PC-3 (cell line): ENCODE measurements at places on chromosomes 12 and 14. TPM values are rescaled to one million over a fixed set of nuclear protein-coding genes. Genes with fewer than 3 reads are reported as not detected.

- peak; percentile 98 for DNase-seq
- H3K4me1 ChIP-seq = peaks cover 42% of the 10 kb centered on the region
- peak overlapping the region; percentile 42 for H3K4me3 ChIP-seq
- H3K27ac ChIP-seq = peak overlapping the region; percentile 95
Observed at GRCh38 chr12:51371295-51371953, 19.8 kb downstream of the GALNT6 start.

GRCh38 chr14:99125113-99125512 is 146.9 kb downstream of the BCL11B start:
- no peak for DNase-seq
- no peak overlapping the region for H3K4me3 ChIP-seq
- no peak overlapping the region for H3K27ac ChIP-seq
- H3K27me3 ChIP-seq = peaks cover 51% of the 10 kb centered on the region

Gene EIF5
- 198 and 216 TPM in 2 replicates for total RNA-seq

- H3K4me1 ChIP-seq = no peaks in the 10 kb centered on the region
- H3K27ac ChIP-seq = no peak overlapping the region
Observed at GRCh38 chr14:20750194-20750593, 4.5 kb downstream of the EDDM3A start.
